ENCODE measurements at places on chromosomes 11 and 22. TPM values are rescaled to one million over a fixed set of nuclear protein-coding genes. Genes with fewer than 3 reads are reported as not detected.
A peak's percentile ranks its signal among the peaks of the same experiment; 100 is the strongest.

The OR51G1 gene
- total RNA-seq: not detected

The GAL3ST1 gene
- 11.0 TPM for total RNA-seq

The PRODH gene
- total RNA-seq: 27.6 TPM

The TRIM51 gene
- not detected for total RNA-seq

The SLC6A5 gene
- not detected for total RNA-seq

The PIWIL4 gene
- total RNA-seq: 0.52 TPM

DNA sequence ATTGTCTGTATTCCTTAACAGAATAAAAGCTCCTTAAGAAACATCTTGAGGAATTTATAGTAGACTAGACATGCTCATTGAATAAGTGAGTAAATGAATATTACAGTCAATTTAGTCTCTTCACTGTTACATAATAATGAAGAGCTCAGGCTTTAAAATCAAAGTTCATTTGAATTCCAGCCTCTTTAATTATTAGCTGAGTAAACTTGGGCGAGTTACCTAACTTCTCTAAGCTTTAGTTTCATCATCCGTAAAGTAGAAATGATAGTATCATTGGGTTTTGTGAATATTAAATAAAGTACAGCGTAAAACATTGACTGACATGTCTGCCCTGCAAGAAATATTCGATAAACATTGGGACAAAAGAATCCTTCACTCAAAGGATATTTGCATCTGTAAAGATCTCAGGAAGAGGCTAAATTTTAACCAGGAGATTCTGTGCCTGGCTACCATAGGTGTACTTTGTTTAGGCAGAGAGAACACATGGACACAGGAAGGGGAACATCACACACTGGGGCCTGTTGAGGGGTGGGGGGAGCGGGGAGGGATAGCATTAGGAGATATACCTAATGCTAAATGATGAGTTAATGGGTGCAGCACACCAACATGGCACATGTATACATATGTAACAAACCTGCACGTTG, 15.2 kb upstream of the BBOX1 start:
- H3K4me3 ChIP-seq: no peak overlapping the region
- no peak for DNase-seq
- no peaks in the 10 kb centered on the region for H3K4me1 ChIP-seq
- no peaks in the 10 kb centered on the region for H3K27me3 ChIP-seq

DNA sequence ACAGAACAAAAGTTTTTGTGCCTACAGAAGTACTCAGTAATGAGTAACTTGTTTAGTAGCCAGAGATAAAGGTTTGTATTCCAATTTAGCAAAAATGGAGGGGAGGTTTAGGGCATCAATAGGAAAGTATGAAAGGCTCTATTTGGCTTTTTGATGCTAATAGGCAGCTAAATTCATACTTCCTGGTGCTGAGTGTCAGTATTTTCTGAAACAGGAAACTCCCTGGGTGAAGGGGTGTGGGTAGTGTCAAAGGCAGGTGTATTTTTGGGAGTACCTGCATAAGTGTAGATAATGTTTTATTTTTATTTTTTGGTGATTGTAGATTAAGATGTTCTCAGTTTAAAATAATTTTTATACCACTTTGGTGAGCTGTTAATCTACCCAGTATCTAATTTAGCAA, 29.3 kb upstream of the MMP7 start:
- no peak for DNase-seq
- H3K27me3 ChIP-seq: no peaks in the 10 kb centered on the region
- H3K27ac ChIP-seq: no peak overlapping the region
- no peak overlapping the region for H3K4me3 ChIP-seq

DNA sequence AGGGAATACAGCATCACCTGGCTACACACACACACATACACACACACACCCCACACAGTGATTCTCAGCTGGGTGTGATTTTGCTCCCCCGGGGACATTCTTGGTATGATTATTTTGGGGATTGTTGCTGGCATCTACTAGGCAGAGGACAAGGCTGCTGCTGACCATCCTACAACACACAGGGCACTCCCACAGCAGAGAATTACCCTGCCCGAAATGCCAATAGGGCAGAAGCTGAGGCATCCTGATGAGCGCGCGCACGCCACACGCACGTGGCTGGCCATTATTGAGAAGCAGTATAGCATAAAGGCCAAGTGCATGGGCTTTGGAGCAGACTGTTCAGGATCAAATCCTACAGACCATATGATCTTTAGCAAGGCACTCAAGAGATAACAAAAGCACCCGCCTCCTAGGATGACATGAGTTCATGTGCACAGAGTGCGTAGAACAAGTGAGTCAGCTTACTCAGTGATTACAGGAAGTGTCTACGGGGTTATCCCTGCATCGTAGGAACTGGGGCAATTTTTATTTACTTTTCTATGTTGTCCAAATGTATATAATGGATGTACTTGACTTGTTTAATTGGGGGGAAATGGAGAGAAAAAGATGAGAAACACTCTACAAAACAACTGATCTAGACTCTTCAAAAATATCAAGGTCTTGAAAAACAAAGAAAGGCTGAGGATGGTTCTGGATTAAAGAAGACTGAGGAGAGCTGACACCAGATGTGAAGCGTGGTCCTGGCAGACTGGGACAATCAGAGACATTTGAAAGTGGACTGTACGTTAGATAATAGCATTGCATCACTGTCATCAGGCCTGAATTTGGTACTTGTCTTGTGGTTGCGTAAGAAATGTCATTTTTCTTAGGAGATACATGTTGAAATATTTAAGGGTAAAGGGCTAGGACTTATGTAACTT, 7.2 kb upstream of the EHD1 start:
- no peak overlapping the region for H3K27ac ChIP-seq
- no peak for DNase-seq
- no peak overlapping the region for H3K4me3 ChIP-seq
- H3K27me3 ChIP-seq: no peaks in the 10 kb centered on the region
- H3K4me1 ChIP-seq: peaks cover 11% of the 10 kb centered on the region
- no peaks in the 10 kb centered on the region for H3K36me3 ChIP-seq

DNA sequence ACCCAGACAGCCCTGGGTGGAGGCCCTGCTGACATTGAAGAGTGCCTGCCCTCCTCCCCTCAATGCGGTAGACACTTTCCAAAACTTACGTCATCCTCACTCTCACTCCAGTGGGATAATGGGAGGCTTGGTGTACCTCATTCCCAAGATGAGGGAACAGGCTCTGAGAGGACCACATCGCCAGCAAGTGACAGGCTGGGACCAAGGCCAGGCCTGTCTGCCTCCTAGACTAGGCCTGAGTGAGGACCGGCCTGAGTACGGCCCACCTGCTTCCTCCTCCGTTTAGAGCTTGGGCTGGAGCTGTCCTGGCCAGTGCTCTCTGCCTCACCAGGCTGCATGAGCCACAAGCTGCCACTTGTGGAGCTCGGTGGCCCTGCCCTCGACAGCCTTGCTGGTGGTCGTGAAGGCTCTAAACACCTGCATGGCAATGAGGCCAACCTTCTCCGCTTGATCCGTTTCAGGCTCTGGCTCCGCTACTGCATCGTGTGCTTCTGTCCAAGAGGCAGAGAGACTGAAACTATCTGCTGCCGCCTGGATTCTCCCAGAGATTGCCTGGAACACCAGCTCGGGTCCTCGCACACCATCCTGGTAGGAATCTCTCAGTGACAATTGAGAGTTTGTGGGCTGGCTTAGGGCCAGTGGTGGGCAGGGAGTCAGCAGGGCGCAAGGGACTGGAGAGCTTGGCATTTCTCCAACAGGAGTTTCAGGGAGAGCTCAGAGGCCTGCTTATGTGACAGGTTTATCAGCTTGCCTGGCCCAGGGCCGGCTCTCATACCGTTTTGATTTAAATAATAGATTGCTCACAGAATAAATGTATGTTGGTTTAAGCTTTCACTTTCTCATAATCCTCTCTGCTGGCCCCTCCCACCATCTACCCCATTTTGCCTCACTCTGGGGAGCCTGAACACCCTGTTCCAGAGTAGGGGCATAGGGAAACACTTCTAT, 9.4 kb downstream of the LRRC75B start:
- H3K4me1 ChIP-seq: no peaks in the 10 kb centered on the region
- no peaks in the 10 kb centered on the region for H3K27me3 ChIP-seq
- no peak for DNase-seq
- H3K27ac ChIP-seq: no peak overlapping the region

DNA sequence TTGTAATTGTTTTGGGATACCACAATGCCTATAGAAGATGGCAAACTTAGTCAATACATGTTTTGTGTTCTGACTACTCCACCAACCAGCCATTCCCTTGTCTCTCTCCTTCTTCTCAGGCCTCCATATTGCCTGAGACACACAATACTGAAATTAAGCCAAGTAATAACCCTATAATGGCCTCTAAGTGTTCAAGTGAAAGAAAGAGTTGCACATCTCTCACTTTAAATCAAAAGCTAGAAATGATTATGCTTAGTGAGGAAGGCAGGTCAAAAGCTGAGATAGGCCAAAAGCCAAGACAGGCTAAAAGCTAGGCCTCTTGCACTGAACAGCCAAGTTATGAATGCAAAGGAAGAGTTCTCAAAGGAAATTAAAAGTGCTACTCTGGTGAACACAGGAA, 318.7 kb downstream of the TTC28 start:
- no peak for DNase-seq
- no peak overlapping the region for H3K4me3 ChIP-seq
- H3K27me3 ChIP-seq: no peaks in the 10 kb centered on the region
- H3K27ac ChIP-seq: no peak overlapping the region
- H3K4me1 ChIP-seq: peaks cover 3% of the 10 kb centered on the region

GRCh38 chr11:73040046-73040445, 102.1 kb downstream of the FCHSD2 start:
- DNase-seq: no peak
- H3K36me3 ChIP-seq: no peaks in the 10 kb centered on the region
- no peaks in the 10 kb centered on the region for H3K27me3 ChIP-seq
- no peak overlapping the region for H3K27ac ChIP-seq

GRCh38 chr11:35520376-35520775, 5.0 kb downstream of the PAMR1 start:
- H3K27ac ChIP-seq: no peak overlapping the region
- DNase-seq: no peak
- no peak overlapping the region for H3K4me3 ChIP-seq
- H3K36me3 ChIP-seq: no peaks in the 10 kb centered on the region

GRCh38 chr11:1936072-1936780, 10.9 kb upstream of the MRPL23 start:
- DNase-seq: peak; percentile 47
- no peaks in the 10 kb centered on the region for H3K36me3 ChIP-seq
- H3K27ac ChIP-seq: no peak overlapping the region
- no peak overlapping the region for H3K4me3 ChIP-seq

- H3K4me3 ChIP-seq: no peak overlapping the region
- DNase-seq: no peak
- no peaks in the 10 kb centered on the region for H3K4me1 ChIP-seq
- no peaks in the 10 kb centered on the region for H3K27me3 ChIP-seq
- no peak overlapping the region for H3K27ac ChIP-seq
Measured at GRCh38 chr22:47009304-47010101, 247.1 kb downstream of the TBC1D22A start.

DNA sequence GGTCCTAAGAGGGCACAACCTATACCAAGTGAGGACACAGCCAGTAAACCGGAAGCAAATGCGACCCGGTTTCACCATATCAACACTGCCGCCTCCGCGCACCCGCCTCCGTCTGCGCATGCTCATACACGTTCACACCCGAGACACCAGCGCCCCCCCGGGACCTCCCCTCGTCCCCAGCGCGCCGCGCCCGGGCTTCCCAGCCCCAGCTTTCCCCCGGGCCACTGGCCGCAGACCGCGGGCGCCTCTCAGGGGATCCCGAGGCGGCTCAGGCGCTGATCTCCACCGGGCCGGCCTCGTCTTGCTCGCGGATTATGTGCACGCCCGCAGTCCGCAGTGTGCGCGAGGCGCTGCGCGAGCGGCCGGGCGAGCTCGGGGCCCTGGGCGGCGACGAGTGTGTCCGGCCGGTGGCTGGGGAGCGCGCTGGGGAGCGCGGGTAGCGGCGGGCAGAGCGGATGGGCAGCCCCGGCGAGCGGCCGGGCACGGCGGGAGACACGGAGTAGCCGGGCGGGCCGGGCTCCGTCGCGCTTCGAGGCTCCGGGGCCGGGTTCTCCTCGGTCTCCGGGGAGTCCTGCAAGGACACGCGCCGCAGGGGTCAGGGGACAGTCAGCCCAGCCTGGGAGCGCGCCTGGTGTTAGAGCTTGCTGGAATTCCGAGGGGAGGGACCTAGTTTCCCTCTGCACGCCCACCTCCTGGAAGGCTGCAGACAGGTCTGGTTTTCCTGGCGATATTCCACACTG, 2.0 kb downstream of the HEPN1 start:
- H3K4me3 ChIP-seq: peak overlapping the region; percentile 35
- H3K4me1 ChIP-seq: no peaks in the 10 kb centered on the region
- DNase-seq: peak; percentile 83
- H3K36me3 ChIP-seq: no peaks in the 10 kb centered on the region
- H3K27ac ChIP-seq: no peak overlapping the region
- peaks cover 59% of the 10 kb centered on the region for H3K27me3 ChIP-seq

GRCh38 chr11:2844116-2844842, 41.3 kb downstream of the CDKN1C start:
- DNase-seq: no peak
- peaks cover 3% of the 10 kb centered on the region for H3K27me3 ChIP-seq
- H3K4me1 ChIP-seq: peaks cover 4% of the 10 kb centered on the region
- no peak overlapping the region for H3K4me3 ChIP-seq
- H3K27ac ChIP-seq: no peak overlapping the region
- H3K36me3 ChIP-seq: no peaks in the 10 kb centered on the region

GRCh38 chr11:121221496-121222200, 70.9 kb upstream of the SC5D start:
- no peak for DNase-seq
- no peaks in the 10 kb centered on the region for H3K27me3 ChIP-seq
- H3K4me1 ChIP-seq: no peaks in the 10 kb centered on the region

GRCh38 chr11:1773994-1774550, 10.3 kb upstream of the CTSD start:
- DNase-seq: no peak
- no peaks in the 10 kb centered on the region for H3K27me3 ChIP-seq
- H3K27ac ChIP-seq: no peak overlapping the region
- no peaks in the 10 kb centered on the region for H3K36me3 ChIP-seq
- no peak overlapping the region for H3K4me3 ChIP-seq

DNA sequence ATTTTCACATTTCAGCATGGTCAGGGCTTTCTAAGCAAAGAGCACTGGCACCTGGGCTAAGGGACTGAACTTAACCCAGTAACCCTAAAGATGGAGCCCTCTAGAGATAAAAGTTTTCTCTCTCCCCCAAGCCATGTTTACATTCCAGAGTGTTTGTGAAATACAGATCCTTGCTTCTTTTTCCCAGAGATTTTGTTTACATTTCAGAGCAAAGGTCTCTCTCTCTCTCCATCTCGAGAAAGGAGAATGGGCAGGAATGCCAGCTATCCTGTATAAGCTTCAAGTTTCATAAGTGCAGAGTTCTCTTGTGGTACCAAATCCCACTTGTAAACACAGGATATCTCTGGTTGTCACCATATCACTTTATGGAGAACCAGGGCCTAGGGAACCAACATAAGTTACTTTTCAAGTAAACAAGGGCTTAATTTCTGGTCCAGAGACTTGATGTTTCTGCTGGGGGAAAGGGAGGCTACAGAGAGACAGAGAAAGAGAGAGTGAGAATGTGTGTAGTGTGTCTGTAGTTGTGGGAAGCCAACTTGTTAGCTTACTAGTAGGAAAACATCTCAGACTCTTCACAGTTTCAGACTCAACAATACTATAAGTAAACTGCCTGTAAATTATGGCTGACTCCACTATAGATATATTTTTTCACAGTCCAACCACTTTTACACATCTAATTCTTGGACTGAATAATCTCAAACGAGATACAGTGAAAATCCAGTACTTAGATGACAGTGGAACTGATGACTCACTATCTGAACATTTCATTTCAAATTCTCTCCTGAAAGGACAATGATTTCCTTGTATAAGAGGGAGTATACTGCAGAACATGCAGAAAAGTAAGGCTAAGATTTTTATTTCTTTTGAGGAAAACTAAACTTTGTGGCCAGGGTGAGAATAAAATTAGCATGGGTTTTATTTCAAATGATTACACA, 76.2 kb downstream of the ARHGAP32 start:
- no peaks in the 10 kb centered on the region for H3K27me3 ChIP-seq
- no peaks in the 10 kb centered on the region for H3K4me1 ChIP-seq
- no peak for DNase-seq
- H3K27ac ChIP-seq: no peak overlapping the region

All from H1 (cell line).